Glomerular endothelial cell (primary cell): ENCODE measurements at places on chromosomes 3 and 15. TPM values are rescaled to one million over a fixed set of nuclear protein-coding genes. Genes with fewer than 3 reads are reported as not detected.

GRCh38 chr3:141336672-141337522 lies 31.4 kb upstream of the ZBTB38 start:
- DNase-seq, result no peak

DNA sequence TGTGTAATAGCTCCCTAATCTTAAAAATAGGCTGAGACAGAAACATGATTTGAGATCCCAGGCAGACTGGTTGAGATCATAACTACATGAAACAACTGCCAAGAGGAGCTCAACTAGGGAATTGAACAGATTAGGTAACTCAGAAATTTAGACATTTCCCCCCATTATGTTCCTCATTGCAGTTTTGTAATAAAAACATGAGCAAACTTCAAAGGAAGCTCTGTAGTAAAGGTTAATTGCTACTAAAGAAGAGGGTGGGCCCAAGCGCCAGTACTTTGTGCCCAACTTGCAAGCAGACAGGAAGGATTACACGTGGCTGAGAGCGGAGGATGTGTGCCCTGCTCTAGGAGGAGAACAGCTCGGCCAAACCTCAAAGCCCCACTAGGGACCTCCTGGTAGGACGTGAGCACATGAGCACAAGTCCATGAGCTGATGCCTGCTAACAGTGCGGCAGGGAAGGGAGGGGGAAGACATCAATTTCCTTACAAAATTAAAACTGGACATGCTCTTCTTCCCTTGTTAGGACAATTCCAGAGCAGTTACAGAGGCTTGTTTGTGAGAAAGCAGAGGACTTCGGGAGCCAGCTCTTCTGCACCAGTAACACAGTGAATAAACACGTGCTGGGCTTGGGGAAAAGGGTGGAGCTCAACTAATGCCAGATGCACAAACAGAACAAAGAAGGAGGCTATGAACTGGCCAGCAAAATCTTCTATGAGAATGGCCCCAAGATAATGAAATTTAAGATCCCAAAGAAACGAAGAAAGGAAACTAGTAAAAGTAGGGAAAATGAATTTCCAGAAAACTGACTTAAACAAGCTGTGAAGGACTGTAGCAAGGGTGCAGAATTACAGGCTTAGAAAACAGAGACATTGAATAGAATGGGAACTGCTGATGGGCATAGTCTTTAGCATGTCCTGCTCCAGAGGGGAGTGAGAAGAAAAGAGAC lies 275.5 kb downstream of the MECOM start:
- DNase-seq, result no peak

DNA sequence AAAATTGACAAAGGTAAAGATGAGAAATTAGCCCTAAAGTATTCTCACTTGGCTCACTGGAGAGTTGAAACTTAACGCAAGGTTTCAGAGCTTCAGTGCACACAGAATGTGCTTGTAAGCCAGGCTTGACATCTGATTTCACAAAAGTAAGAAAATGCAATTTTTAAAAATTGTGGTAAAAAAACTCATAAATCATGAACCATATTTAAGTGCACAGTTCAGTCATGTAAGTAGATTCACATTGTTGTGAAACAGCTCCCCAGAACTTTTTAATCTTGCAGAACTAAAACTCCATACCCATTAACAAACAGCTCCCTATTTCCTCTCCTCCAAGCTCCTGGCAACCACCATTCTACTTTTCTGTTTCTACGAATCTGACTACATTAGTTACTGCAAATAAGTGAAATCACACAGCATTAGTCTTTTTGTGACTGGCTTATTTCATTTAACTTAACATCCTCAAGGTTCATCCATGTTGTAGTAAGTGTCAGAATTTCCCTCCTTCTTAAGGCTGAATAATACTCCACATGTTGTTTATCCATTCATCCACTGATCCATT lies 14.5 kb downstream of the RTP3 start:
- no peak for DNase-seq

- DNase-seq, result no peak
Measured at GRCh38 chr3:190863119-190863465, 598 bp upstream of the GMNC start.

GRCh38 chr3:8506571-8507061 lies 5.0 kb downstream of the LMCD1 start:
- no peak for DNase-seq

- DNase-seq, result no peak
Measured at GRCh38 chr3:116129187-116129946, 315.9 kb downstream of the LSAMP start.

DNA sequence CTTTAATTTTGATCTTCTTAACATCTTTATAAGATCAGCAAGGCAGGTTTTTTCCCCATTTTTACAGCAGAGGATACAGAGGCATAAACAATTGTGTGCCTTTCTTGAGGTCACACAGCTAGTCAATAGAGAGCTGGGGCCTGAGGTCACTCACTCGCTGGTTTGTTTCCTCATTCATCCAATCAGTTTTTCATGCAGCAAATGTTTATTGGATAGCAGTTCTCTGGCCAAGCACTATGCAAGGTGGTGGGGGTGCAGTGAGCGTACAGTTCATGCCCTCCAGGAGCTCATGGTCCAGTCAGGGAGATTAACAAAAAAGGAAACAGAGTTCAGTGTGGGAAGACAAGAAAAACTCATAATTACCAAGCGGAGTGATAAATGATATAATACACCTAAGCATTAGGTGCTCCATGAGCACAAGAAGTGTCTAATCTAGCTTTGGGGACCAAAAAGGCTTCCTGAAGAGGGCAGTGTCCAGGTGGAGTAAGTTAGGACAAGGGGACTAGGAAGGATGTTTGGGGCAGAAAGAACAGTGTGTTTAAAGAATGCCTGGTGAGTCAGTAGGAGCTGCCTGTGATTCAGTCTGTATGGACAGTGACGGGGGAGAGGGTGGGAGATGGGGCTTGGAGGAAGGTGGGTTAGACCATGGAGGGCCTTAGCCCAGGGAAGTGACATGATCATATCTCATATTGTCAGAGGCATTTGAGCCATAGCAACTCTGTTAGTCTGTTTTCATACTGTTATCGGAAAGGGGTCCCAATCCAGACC lies 29.3 kb downstream of the MAP2K5 start:
- DNase-seq, result no peak

- DNase-seq, result no peak
Measured at GRCh38 chr3:28743831-28744230, 395.2 kb upstream of the AZI2 start.

Gene CELF6
- 0.05 and 1.5 TPM in 2 replicates for total RNA-seq

- no peak for DNase-seq
Measured at GRCh38 chr15:48637639-48638038, 7.9 kb downstream of the FBN1 start.

Gene LIPC
- total RNA-seq, result 0.12 TPM in 1 of 2 replicates, not detected in the other

Gene ARPIN
- total RNA-seq, result 13.4 and 14.8 TPM in 2 replicates

Gene ISG20
- total RNA-seq, result 11.2 and 36.5 TPM in 2 replicates

GRCh38 chr3:37574177-37574943 lies 287.3 kb upstream of the CTDSPL start:
- no peak for DNase-seq

- no peak for DNase-seq
Measured at GRCh38 chr3:175198991-175199783, 340.1 kb downstream of the NAALADL2 start.

Gene C3orf22
- not detected in 2 replicates for total RNA-seq

DNA sequence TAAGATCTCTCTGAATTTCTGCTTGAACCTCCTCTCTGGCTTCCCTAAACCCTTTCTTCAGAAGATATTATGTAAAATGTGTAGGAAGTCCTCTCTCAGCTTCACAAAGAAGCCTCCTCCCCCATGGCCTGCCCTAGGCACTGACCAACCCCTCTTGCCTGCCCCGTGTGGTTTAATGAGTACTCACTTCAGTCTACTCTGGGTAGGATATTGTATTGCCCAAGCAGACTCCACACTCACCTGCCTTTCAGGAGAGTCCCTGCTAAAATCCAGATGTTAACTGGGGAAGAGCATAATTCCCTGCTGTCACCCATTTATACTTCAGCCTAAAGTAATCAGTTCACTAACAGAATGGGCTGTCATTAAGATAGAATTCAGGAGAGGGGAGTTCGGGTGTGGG lies 2.6 kb upstream of the AGBL1 start:
- no peak for DNase-seq

DNA sequence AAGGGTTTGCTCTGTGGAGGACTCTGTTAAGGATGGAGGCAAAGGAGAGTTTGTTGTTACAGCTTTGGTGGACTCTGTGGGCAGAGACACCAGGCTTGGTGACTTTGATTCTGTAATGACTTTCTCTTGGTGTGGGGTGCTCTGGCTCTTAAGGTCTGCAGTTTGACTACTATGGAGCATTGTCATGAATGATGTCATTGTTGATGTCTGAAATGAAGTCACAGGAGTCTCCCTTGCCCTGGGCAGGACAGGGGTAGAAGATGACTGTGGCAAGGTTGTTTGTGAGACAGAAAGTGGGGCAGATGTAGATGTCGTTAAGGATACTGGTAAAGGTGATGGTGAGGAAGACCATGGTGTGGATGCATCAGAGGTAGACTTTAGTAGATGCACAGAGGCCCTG lies 42.7 kb downstream of the HEG1 start:
- no peak for DNase-seq

Gene CTXND1
- total RNA-seq, result not detected in 2 replicates

- no peak for DNase-seq
Measured at GRCh38 chr15:45776772-45777171, 141.9 kb downstream of the SQOR start.

- DNase-seq, result no peak
Measured at GRCh38 chr3:61452535-61453090, 108.8 kb upstream of the PTPRG start.

- no peak for DNase-seq
Measured at GRCh38 chr15:98937413-98938104, 70.0 kb downstream of the PGPEP1L start.

DNA sequence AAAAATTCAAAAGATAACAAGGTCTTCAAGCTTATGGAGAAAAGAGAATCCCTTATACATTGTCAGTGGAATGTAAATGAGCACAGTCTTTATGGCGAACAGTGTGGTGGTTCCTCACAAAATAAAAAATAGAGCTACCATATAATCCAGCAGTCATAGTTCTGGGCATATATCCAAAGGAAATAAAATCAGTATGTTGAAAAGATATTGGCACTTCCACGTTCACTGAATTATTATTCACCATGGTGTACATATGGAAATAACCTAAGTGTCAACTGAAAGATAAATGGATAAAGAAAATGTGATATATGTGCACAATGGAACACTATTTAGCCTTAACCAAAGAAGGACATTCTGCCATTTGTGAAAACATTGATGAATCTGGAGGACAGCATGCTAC lies 1161.2 kb downstream of the ROBO2 start:
- DNase-seq, result no peak

Gene GRAMD1C
- total RNA-seq, result 14.4 and 17.8 TPM in 2 replicates

DNA sequence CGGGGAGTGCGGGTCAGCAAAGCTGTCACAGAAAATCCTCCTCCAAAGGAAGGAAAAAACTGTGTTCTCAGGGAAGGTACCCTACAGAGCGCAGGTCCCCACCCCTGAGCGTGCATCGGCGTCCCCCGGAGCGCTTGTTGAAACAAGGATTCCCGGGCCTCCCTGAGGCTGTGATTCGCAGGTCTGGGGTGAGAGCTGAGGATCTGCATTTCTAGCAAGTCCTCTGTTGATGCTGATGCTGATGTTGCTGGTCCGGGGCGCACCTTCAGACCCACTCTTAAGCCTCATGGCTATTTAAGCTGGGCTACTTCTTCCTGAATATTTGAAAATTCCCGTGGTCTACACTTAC lies 226.2 kb upstream of the IGF1R start:
- no peak for DNase-seq

DNA sequence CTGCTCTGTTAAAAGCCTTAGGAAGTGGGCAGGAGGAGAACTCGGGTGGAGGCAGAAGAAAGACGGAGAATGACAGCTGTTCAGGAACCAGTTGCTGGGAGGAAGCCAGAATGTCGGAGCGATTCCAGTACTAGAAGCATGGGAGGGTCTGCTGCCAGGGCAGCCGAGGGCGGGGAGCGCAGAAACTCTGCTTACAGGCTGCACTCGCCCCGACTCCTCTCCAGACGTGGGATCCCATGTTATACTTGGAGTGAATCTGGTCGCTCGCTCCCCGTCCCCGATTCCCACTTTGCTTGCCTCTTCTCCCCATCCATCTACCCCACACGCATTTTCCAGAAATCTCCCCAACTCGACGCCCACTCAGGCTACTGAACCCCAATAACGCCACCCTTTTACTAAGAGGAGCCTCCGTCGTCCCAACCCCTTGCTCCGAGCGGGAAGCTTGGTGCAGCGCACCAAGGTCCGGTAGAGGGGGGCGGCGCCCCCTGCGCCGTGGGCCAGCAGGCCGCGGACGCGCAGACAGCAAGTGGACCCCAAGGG lies 665 bp downstream of the GATM start:
- DNase-seq, result no peak

Gene DNAH12
- total RNA-seq, result 0.12 and 0.92 TPM in 2 replicates

Gene CHRFAM7A
- total RNA-seq, result 0.44 and 1.1 TPM in 2 replicates

DNA sequence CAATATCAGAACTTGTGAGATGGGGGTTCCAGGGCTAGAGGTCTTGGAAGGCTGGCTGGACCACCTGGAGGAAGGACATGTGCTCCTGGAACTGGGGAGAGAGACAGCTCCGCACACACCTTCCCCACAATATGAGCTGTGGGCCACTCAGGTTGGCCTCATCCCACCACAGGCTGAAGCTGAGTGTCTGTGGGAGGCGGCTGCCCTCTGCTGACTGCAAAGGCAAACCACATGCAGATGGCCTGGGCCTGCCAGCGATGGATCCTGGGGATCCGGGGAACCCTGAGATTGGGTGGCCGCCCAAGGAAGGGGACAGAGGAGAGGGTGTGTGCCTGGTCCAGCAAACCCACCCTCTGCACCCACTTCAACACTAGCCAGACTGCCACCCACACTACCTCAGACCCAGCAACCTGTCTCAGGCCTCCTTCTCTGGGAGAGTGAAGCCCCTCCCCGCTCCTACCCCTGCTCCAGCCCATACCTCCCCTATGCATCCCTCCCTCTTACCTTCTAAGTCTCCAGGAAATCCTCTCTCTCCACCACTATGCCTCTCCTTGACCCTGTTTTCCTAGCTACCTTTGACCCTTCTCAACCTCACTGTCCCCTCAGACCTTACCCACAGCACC lies 44.8 kb downstream of the CYP11A1 start:
- DNase-seq, result no peak

DNA sequence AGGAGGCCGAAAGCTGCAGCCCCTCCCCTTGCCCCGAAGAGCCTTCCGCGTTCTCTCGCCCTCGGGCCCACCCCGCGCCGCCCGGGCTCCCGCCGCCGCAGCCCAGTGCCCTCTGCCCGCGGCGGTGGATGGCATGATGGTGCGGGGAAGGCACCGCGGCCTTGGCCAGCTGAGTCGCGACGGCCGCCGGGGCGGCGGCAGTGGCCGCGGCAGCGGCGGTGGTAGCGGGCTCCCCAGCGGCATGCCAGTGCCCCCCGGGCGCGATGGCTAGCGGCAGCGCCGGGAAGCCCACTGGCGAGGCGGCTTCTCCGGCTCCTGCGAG lies 1.2 kb downstream of the TLNRD1 start:
- DNase-seq, result no peak

DNA sequence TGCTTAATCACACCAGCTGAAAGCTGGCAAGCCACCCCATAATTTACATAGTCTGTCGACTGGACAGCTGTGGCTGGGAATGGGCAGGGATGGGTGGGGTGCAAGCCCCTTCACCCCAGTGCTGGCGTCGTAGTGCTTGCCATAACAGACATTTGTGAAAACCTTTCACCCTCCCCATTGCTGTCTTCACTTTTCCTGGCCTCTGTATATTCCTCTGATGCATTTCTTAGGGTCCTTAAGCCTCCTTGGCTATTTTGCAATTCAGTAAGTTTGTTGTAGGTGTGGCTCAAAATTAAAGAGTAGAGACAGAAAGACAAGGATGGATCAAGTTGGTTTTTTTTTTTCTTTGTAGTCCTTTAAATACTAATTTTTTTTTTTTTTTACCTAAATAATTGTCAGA lies 383.3 kb upstream of the MCTP2 start:
- no peak for DNase-seq

Gene NANOGP8
- total RNA-seq, result not detected in 2 replicates

- DNase-seq, result no peak
Measured at GRCh38 chr15:90294601-90295269, 29.3 kb downstream of the NGRN start.

Gene TRIM71
- total RNA-seq, result 0.05 TPM in 1 of 2 replicates, not detected in the other
